ENCODE measurements at places on chromosomes 5 and 9.

GRCh38 chr9:18324928-18325745 lies 148.8 kb upstream of the ADAMTSL1 start:
- DNase-seq: no peak

DNA sequence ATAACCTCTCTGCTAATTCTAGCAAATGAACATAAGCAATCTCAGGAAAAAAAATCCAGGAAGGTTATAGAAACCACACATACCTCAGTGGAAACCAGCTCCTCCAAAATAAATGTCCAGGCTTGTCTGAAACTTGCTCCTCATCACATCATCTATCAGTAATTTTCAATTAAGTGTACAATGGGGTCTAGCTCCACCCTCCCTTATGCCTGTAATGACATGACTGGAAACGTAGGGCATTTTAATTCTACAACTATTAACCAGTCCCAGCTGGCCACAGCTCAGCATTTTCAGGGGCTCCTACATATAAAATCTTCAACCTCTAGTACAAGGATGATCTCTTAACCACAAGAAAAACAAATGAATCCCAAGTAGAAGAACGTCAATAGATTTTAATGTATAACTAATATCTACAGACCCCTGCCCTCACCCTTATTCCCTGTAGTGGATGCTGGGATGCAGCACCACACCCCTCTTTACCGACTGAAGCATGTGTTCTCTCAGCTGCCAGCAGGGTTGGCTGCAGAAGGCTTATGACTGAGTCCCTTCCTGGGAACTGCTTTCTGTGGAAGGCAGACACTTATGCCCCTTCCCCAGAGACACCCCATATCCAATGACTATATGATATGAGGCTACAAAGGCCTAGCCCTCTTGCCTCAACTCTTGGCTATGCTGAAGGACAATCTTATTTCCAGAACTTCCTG lies 6.8 kb downstream of the TSSK1B start:
- no peak for DNase-seq

DNA sequence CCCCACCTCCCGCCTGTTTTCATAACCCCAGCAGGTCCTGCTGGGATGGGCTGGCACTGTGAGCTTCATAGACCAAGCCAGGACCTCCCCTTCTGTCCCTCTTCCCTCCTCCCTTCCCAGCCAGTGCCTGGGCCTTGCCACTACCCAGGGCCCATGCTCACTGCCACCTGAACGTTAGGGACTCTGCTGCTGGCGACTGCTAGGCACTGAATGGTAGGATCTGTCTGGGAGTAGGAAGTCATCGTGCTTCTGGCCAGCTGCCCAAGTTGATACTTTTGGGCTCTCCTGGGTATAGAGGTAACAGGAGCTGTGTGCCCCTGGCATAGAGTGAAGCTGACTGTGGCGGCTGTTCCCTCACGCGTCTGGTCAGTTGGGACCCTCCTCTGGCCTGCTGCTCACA lies 8.4 kb downstream of the TRIM41 start:
- DNase-seq: no peak

- DNase-seq: no peak
Observed at GRCh38 chr5:10868956-10869355, 107.9 kb upstream of the DAP start.

DNA sequence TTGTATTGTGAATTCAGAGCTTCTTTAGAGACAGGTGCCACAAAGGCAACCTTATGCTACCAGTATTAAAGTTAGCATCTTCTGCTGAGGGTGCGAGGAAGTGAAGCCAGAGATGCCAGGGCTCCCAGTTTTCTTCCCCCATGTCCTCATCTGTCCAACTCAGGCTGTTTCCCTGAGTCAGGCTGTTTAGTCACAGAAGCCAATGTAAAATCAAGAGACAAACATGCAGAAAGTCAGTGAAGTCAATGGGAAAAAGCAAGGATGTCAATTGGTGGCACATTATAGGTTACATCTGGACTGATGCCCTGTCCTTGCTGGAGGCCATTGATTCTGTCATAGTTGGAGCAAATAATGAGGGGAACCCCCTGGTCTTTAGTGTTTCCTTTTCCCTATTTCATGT lies 168.5 kb downstream of the SAXO1 start:
- no peak for DNase-seq

DNA sequence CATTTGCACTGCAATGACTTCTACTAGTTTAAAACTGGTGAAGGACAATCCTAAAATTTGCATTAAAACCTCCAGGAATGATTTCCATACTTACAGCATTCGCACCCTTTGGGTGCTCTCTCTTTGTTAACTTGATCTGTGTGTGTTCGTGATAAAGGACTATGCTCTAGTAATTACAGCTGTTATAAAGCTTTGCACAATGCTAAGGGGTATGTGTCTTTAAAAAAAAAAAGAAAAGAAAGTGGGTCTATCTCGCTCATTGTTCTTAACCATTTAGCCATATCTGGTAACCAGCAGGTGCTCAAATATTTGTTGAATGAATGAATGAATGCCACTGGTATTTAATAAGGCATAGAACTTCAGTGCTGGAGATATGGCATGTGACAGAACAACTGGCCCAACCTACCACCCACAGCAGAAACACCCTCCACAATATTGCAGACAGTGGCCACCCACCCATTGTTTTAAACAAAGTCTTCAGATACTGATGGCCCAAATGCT lies 8.7 kb downstream of the TRIM36 start:
- no peak for DNase-seq

- no peak for DNase-seq
Observed at GRCh38 chr5:58404734-58405133, 55.2 kb downstream of the PLK2 start.

GRCh38 chr9:135993765-135994500 lies 32.8 kb upstream of the UBAC1 start:
- DNase-seq: no peak

- DNase-seq: no peak
Observed at GRCh38 chr9:84339962-84340361, 596 bp downstream of the SLC28A3 start.
